Temporal lobe (tissue), 4 donors: ENCODE measurements at places on chromosomes 7 and 10. TPM values are rescaled to one million over a fixed set of nuclear protein-coding genes. Genes with fewer than 3 reads are reported as not detected.

Gene LIPF
- 3.4 TPM for total RNA-seq

Gene EPHB6
- 48.7 TPM for total RNA-seq

Gene PRLHR
- total RNA-seq = 2.0 TPM

Gene TSPAN12
- total RNA-seq = 3.9 TPM

Gene UPK3BL2
- total RNA-seq = 3.2 TPM

Gene BAMBI
- total RNA-seq = 3.0 TPM

Gene LRRC17
- 11.8 TPM for total RNA-seq

Gene BZW2
- 85.6 TPM for total RNA-seq

Gene LHFPL3
- total RNA-seq = 19.9 TPM

Gene ADAP1
- total RNA-seq = 32.0 TPM

Gene EN2
- total RNA-seq = not detected

Gene LOXL4
- 0.25 TPM for total RNA-seq

Gene CRTAC1
- 6.6 TPM for total RNA-seq

Gene SUPV3L1
- total RNA-seq = 29.0 TPM

Gene PNLIPRP2
- not detected for total RNA-seq

Gene PAPOLB
- total RNA-seq = 0.74 TPM

Gene SPDYE16
- total RNA-seq = 0.25 TPM

Gene SLC26A3
- not detected for total RNA-seq

Gene ASZ1
- total RNA-seq = not detected

Gene HOXA9
- 0.25 TPM for total RNA-seq

Gene LLCFC1
- total RNA-seq = not detected

Gene SLC16A9
- 9.8 TPM for total RNA-seq

Gene SEPHS1
- total RNA-seq = 31.7 TPM

Gene FFAR4
- not detected for total RNA-seq

Gene RPS24
- total RNA-seq = 3,098 TPM

Gene BTBD16
- total RNA-seq = not detected

Gene NXPH1
- total RNA-seq = 34.9 TPM

Gene WDFY4
- total RNA-seq = 0.49 TPM

Gene SP4
- total RNA-seq = 59.0 TPM

Gene RTKN2
- total RNA-seq = 3.7 TPM

Gene ICA1
- 20.4 TPM for total RNA-seq

Gene TMEM225B
- 0.49 TPM for total RNA-seq

Gene ADAM8
- total RNA-seq = 0.98 TPM

Gene LEP
- not detected for total RNA-seq

Gene PLEKHS1
- not detected for total RNA-seq

Gene EVX1
- not detected for total RNA-seq

Gene SPDYE3
- not detected for total RNA-seq

Gene SH2D4B
- total RNA-seq = 1.2 TPM

Gene LIPJ
- 0.74 TPM for total RNA-seq

Gene TNS3
- total RNA-seq = 7.4 TPM

Gene TCAF2
- 0.49 TPM for total RNA-seq
